MG63 (cell line): ENCODE measurements at places on chromosomes 5 and 9. TPM values are rescaled to one million over a fixed set of nuclear protein-coding genes. Genes with fewer than 3 reads are reported as not detected.

The TMEFF1 gene
- 8.8 TPM in 1 of 2 replicates, not detected in the other for total RNA-seq

The OR1Q1 gene
- not detected in 2 replicates for total RNA-seq

DNA sequence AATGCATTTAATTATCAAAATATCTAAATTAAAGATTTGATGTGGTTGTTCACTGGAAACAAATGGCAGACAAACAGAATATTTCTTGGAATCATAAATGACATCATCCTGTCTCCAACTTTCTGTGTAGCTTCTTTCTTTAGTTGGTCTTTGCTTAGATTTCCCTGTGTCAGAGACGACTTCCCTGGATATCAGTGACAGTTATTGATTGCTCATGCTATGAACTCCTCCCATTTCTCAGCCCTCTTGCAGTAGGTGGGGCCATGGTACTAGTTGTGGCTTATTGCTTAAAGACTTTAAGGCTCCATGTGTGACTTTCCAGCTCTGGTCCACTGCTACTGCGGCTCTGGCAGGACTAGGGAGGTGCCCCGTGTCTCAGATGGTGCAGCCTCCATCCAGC, 592.6 kb downstream of the MTRR start:
- no peak for DNase-seq

DNA sequence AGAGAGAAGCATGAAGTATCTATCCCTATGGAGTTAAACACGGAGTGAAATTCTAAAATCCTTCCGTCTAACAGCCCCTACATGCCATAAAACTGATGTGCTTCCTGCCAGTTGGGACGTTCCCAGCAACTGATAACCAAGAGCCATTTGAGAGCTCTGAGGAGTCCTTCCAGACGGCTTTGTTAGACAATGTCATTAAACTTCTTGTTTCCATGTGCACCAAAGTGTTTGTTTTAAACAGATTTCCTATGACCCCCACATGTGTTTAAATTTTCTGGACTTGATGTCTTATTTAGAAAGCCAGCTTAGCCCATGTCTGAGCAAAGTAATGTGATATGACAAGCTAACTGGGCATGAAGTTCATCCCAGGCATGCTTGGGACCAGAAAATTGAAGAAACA, 57.2 kb upstream of the LPAR1 start:
- DNase-seq, result no peak

- no peak for DNase-seq
These were observed 52.1 kb upstream of the EXOC3 start for GRCh38 chr5:390623-391491.

DNA sequence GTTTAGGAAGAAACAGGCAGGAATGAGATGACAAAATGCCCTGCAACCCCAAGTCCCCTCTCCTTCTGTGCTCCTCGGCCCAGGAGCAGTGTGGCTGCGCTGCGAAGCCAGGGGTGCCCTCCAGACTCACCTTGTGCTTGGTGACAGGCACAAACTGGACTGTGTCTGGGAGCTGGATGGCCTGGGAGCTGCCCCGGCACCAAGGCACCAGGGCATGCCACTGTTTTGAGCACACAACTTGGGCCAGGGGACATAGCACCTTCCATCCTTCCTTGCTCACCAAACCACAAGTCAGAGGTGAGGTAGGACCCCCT, 51.1 kb downstream of the PRRT1B start:
- no peak for DNase-seq

DNA sequence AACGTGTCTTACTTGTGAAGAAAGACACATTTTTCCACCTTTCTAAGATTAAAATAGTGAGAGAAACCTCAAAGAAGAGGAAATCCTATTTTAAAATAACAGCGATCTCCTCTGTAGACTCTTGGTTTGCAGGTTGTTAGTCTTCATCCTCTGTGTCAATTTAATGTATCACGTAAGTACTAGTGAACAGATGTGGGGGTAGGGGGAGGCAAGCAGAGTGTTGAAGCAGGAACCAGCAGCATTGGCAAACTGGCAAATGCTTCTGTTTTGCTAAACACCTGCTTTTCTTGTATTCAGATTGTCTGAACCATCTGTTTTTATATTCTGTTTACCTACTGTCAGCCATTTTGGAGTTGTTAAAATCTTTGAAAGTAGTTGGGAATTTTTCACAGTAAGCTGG, 159.3 kb upstream of the TLX3 start:
- no peak for DNase-seq

- no peak for DNase-seq
These were observed 88.2 kb upstream of the FAM174A start for GRCh38 chr5:100446879-100447430.

GRCh38 chr9:134329886-134330285, 3.6 kb downstream of the RXRA start:
- no peak for DNase-seq
